ENCODE measurements at places on chromosomes 7 and 10.

- peak; percentile 72 for DNase-seq
Measured at GRCh38 chr10:61903221-61903927, 1.9 kb downstream of the ARID5B start.

DNA sequence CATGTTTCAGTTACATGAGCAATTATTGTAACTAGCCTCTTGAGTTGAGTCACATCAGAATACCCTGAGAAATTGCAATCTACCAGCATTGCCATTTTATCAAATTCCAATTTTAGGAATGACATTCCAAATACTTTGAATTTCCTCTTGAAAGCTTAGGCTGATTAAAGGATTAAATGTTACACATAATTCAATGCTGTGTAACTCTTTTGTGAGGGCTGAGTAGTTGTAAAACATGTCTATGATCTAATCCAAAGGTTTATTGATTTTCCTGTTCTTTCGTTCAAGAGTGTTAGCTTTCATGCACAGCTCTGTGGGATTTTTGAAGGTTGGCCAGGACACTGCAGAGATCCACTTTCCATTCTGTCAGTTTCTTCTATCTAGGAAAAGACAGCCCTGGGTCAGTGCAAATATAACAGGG lies 193.1 kb downstream of the SORCS1 start:
- no peak for DNase-seq

DNA sequence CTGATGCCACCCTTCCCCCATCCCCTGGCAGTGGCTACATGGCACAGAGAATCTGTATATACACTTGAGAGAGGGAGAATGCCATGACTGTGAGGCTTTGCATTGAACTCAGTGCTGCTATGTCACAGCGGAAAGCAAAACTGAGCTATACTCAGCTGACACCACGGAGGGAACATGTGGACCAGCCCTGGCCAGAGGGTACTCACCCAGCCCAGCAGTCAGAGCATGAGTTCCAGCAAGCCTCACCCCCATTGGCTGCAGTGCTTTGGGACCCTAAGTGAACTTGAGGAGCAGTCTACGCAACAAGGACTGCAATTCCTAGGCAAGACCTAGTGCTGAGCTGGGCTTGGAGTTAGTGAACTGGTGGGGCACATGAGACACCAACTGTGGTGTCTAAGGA lies 10.3 kb upstream of the AOC1 start:
- no peak for DNase-seq

- DNase-seq, result no peak
Measured at GRCh38 chr7:71488308-71488707, 356.4 kb downstream of the GALNT17 start.

- no peak for DNase-seq
Measured at GRCh38 chr10:114060456-114060855, 16.8 kb downstream of the ADRB1 start.

- DNase-seq, result no peak
Measured at GRCh38 chr10:50452603-50453002, 171.2 kb downstream of the SGMS1 start.

GRCh38 chr7:114181280-114181679 lies 233.3 kb upstream of the FOXP2 start:
- no peak for DNase-seq

DNA sequence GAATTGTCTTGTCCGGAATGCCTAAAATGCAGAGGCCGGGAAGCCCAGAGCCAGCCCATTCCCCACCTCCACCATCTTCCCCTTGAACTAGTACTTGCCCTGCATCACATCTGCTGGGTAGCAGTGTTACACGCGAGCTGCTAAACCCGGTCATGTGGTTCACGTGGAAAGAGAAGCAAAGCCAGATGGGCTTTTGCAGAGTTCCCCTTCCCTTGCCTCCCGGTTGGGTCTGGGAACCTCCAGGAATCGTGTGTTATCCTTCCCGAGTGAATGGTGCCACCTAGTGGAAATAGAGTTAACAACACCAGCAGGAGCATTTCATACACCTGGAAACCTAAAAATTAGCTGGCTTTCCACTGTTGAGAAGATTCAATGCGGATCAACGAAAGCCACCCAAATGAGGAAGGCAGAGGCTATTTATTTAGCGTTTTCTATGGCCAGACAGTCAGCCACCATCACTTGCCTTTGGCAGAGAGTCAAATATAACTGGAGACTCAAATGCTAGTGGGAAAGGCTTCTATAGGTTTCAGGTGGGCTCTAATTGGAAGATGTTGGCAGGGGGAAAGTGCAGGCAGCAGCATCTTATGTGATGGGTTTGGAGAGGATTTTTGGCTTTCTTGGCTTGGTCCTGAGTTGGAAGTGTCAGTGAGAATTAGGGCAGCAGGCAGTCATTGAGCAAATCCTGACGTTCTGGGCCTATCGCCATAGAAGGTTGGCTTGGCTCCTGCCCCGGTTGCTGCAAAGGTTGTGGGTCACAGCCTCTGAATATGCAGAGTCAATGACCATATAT lies 12.9 kb upstream of the DENND2A start:
- DNase-seq, result peak; percentile 27

DNA sequence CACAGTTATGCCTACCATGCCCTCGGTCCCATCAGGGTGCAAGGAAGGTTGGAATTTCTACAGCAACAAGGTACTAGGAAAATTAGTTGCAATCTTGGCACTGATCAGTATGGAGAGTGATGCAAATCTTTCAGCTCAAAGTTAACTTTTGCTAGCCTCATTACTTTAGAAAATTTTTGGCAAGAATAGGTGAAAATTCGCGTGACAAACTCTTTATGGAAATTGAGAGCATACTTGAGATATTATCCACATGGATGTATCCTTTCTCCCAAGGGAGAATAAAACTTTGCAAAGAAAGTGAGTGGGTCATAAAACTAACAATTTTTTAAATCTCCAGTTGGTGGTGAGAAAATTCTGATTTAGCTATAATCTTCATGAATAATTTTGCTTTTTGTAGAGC lies 71.1 kb upstream of the SLC39A12 start:
- DNase-seq, result no peak

All from activated CD4-positive, alpha-beta T cell treated with anti-CD3 and anti-CD28 coated beads for 4 hours (primary cell).